ENCODE measurements at places on chromosomes 5 and 9.

GRCh38 chr5:72268753-72269410, 51.2 kb downstream of the MRPS27 start:
- DNase-seq = no peak

DNA sequence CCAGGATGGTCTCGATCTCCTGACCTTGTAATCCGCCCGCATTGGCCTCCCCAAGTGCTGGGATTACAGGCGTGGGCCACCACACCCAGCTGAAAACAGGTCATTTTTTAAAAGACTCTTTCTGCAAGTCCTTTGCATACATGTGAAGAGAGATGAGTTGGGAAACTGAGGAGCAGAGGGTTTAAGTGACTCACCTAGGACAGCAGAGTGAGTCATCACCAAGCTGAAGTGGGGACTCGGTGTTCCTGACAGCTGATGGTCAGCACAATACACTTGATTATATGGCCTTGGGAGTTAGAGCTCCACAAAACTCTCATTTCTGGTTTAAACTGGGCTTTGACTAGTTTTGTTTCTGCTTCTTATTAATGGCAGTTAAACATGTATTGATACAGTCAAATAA, 38.1 kb upstream of the SSBP2 start:
- DNase-seq = no peak

GRCh38 chr5:87313216-87313615, 45.5 kb downstream of the RASA1 start:
- DNase-seq = no peak

DNA sequence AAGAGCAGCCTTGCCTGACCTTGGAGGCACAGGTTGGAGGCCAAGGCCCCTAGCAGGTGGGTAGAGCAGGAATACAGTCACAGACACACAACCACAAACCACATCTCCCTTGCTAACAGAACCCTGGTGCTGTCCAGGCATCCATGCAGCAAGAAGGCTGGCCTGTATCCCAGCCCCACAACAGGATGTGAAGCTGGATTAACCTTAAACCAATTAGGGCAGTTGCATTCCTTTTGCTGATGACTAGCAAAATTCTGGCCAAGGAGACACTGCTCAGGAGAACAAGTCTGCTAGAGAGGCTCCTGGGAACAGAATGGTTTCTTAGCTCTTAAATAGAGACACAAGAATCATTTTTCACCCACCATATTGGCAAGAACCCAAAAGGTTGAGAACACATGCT, 97.8 kb downstream of the C5orf15 start:
- no peak for DNase-seq

DNA sequence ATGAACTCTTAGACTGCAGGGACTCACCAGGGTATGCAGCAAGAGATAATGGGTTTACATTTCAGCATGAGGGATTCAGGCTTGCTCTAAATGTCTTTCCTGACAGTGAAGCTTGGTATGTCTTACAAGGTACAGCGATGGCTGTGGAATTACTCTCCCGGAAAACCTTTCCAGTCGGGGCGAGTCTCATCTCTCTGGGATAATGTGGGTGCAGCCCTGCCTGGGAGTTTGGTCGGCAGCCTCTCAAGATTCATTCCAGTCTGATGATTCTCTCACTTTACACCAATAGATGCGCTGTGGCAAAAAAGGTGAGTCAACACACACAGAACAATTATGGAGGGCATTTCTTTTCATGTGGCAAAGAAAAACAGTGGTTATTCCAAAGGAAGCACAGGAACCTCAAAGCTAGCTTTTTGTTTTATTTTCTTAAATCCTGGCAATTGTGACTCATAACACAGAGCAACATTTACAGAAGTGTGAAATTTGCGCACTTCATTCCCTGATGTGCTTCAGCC, 190.3 kb downstream of the DCP2 start:
- DNase-seq = no peak

GRCh38 chr5:157918811-157919742, 60.1 kb upstream of the CLINT1 start:
- no peak for DNase-seq

GRCh38 chr5:21773456-21773855, 1079.7 kb downstream of the CDH12 start:
- DNase-seq = no peak

DNA sequence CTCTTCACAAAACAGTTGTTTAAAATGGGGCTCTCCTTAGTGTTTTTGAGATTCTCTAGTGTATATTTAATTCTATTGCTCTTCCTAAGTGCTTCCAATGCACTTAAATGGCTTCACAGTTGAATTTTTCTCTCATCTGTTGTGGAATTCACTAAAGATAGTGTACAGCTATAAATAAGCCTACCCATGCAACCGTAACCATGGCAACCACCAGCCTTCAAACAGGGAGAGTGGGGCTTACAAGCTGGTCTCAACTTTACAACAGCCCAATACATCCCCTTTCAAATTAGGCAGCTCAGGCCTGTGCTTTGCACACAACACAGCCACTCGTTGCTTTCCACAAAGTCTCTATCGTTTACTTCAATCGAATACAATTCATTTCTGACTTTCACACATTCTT, 144.0 kb upstream of the PLPPR1 start:
- no peak for DNase-seq

DNA sequence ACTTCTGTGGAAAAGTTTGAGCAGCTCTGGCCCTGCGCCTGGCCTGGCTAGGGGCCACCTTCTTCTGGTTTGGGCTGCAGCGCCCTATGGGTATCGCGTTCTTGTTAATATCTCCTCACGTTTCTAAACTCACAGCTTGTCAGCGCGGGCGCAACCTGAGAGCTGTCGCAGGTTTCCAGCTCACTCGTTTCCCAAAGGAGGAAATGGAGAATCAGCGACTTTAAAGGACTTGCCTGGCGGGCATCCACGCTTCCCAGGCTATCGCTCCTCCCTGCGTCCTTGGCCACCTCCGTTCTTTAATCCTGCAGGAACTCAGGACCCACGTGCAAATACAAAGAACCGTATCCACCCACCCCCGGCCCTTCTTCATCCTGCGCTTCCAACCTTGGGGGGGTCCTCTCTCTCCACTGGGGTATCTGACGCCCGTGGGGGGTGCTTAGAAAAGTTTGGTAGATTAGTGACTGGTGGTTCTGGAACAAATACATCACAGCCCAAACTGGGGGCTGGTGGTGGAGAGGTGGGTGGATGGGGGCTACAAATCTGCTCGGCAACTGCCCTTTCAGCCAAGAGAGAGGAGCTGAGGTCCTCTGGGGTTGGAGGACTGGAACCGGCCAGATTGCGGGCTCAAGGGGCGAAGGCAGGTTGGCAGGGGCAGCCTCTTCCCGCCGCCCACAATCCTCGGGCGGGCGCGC, 578 bp upstream of the PSAT1 start:
- DNase-seq = no peak

DNA sequence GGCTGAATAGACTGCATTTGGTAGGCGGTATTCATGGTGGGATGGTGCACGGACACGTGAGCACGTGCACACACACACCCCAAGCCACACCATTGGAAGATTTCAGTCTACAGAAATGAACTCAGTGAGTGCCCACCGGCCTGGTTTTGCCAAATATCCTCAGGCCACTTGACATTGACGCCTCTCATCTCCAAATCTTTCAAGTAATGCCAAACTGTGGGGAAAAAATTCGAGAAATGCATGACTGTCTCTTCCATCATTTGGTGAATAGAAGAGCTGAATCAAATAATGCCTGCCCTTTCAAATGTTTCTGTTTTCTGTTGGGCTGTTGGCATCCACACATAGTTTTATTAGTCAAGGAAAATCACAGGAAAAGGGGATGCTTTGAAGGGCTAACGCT, 182.3 kb upstream of the EFNA5 start:
- DNase-seq = no peak

- no peak for DNase-seq
Measured at GRCh38 chr5:38208782-38209378, 49.5 kb upstream of the EGFLAM start.

- no peak for DNase-seq
Measured at GRCh38 chr5:163947848-163948666, 442.6 kb downstream of the MAT2B start.

DNA sequence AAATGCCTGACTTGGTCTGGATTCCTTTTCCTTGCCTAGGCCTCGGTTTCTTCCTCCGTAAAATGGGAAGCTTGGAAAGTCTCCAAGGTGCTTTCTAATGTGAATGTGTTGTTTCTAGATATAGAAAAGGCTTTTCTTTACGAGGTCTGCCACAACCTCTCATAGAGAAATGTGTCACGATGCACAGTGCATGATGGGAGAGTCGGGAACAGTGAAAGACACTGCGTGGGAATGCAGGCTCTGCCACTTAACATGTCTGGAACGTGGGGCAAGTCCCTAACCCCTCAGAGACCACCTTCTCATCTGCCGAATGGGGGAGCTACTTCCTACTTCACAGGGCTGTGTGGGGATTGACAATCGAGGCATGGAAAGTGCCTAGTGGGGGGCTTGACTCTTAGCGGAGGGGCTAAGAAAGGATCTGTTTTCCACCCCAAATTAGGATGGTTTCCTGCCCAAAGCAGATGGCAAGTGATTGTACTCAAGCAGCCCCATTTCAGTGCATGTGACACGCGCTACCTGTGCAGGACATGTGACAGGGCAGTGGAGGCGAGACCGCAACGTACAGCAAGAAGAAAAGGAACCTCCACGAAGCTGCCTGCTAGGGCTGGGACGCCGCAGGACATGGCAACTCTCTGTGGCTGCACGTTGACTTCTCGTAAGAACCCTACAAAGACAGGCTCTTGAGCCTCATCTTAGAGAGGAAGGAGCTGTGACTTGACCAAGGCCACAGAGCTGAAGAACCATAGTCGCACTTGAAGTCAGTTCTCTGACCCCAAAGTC, 115.2 kb downstream of the CRB2 start:
- no peak for DNase-seq

- no peak for DNase-seq
Measured at GRCh38 chr9:129436751-129437625, 183.9 kb downstream of the C9orf50 start.

GRCh38 chr9:121646992-121647391, 4.4 kb upstream of the DAB2IP start:
- no peak for DNase-seq

DNA sequence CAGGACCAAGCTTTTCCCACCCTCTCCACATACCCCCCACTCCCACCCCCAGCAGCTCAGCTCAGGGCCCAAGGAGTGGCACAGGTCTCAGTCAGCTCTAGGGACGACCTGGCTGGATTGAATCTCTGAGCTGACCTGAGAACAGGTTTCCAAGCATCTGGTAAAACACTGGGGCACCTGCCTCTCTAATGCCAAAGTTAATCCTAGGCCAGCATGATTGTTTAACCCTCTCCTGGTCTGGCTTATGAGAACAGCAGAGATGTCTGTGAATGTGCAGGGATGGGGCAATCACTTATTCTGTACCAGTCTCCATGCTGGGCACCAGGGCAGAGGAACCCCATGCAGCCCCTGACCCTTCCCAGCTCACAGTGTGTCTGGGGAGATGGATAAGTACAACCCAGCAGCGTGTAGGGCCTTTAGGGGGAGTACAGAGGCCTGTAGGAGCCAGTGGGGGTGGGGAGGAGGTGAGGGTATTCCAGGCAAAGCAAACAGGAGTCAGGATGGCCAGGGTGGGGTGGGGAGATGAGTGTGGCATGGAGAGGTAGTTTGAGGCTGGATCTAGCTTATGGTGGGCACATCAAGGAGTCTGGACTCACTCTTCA, 678 bp upstream of the KIF12 start:
- DNase-seq = no peak

DNA sequence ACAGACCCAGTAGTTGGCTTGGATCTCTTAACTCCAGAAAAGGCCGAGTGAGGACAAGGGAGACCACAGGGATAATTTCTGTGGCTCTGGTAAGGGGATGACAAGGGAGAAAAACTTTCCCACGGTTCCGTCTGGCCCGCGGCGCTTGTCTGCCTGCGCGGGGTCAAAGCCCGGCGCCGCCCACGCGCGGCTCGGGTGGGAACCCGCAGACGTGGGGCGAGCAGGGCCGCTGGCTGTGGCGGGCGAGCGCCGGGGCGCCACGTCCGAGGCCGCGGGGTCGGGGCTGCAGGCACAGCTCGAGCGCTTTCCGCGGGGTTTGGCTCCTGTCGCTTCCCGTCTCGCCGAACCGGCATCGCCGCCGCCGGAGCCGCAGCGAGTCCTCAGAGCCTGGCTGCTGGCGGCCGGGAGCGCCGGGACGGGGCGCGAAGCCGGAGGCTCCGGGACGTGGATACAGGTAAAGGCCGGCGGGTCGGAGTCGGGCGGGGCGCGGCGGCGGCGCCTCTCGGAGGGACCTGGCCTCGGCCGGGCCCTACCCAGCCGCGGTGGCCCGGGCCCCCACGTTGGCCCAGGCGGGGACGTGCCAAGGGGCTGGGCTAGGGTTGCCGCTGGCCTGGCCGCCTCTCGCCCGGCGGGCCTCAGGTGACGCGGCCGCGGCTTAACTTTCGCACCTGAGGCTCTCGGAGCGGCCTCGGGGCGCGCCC, at the start of gene RNF180:
Gene RNF180, plus strand, starts transcription at position 344 of the 701 bp plus-strand sequence. CDS start 34,965 bp downstream, outside the sequence.
- no peak for DNase-seq

DNA sequence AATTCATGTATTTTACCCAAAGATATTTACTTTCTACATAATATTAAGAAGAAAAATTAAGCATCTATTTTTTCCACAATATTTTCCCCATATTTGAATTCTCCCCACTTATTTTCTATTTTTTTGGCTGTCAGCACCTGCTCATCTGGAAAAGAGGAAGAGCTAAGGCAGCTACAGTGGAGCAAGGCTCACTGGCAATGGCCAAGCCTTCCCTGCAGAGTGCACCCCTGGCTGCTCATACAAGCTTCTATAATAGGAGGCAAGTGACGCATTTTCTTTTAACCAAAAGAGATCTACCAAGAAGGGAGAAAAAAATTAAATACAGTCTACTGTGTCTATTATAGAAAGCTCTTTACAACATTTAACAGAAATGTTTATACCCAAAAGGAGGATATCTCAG, 72.5 kb downstream of the AUH start:
- DNase-seq = no peak

- DNase-seq = no peak
Measured at GRCh38 chr9:13860946-13861640, 452.8 kb downstream of the NFIB start.

DNA sequence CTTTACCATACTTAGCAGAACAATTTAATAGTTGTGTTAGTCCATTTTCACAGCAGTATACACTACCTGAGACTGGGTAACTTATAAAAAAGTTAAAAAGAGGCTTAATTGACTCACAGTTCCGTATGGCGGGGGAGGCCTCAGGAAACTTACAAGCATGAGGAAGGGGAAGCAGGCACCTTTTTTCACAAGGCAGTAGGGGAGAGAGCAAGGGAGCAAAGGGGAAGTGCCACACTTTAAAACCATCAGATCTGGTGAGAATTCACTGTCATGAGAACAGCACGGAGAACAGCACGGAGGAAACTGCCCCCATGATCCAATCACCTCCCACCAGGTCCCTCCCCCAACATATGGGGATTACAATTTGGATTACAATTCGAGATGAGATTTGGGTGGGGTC, 269.9 kb downstream of the MTRR start:
- no peak for DNase-seq

GRCh38 chr9:93711002-93711401, 134.6 kb downstream of the PHF2 start:
- DNase-seq = no peak
